Fibroblast of the aortic adventitia (primary cell): ENCODE measurements at places on chromosomes 3 and 15. TPM values are rescaled to one million over a fixed set of nuclear protein-coding genes. Genes with fewer than 3 reads are reported as not detected.

Gene MEF2A
- total RNA-seq = 95.1 and 118 TPM in 2 replicates

Gene SPCS1
- total RNA-seq = 18.6 and 111 TPM in 2 replicates

Gene RFT1
- total RNA-seq = 13.9 and 15.4 TPM in 2 replicates

Gene PRR20G
- not detected in 2 replicates for total RNA-seq

Gene FAM81A
- total RNA-seq = 0.81 and 2.6 TPM in 2 replicates

Gene YEATS2
- 15.8 and 30.3 TPM in 2 replicates for total RNA-seq

Gene LDHAL6B
- not detected in 2 replicates for total RNA-seq

Gene GABRR3
- total RNA-seq = not detected in 2 replicates

Gene SLC51B
- not detected in 2 replicates for total RNA-seq

Gene HDAC11
- total RNA-seq = 3.9 and 5.2 TPM in 2 replicates

Gene TMC3
- total RNA-seq = under 0.01 TPM in 1 of 2 replicates, not detected in the other

Gene SCN11A
- total RNA-seq = under 0.01 and 0.25 TPM in 2 replicates
